ENCODE measurements at places on chromosomes 12 and 14.

DNA sequence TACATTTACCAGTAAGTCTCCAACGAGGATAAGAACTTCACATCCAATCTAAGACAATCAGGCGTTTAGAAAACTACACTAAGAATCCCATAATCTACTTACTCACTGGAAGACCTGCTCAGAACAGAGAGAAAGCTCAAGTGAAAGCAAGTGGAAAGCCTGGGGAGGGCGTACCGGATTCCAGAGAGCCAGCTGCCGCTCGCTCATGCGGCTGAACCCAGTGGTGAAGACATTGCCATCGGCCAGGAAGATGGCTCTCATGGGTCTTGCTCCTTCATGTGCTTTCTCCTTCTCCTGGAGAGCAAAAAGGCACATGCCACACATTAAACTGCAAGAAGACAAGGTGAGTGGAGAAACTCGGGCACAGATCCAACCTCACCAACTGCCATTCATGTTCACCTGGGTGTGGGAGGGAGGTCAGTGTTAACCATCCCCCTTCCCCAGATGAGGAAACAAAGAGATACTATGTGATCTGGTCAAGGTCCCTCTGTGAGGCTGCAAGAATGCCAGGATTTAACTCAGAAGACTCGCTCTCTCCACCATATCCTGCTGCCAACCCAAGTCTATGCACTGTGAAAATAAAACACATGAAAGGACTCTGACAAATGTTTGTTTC is 23.5 kb upstream of the SELPLG start:
- no peak for DNase-seq

- no peak for DNase-seq
Measured at GRCh38 chr12:38890102-38890855, 15.1 kb downstream of the CPNE8 start.

DNA sequence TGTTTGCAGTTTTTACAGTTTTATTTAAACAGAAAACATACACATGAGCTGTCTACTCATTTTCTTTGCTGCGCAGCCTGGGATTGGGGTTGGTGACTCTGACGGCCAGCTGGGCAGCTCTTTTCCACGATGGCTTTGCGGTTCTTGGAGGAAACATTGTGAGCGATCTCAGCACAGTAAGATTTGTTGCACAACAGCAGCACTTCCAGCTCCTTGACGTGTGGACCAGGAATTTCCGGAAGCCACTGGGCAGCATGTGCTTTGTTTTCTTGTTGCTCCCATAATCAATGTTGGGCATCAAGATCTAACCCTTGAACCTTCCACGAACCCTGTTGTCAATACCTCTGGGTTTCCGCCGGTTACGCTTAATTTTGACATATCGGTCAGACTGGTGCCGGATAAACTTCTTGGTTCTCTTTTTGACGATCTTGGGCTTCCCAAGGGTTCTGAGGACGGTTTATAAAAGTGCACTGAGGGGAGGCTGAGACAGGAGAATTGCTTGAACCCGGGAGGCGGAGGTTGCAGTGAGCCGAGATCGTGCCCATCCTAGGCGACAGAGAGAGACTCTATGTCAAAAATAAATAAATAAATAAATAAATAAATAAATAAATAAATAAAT is 21.8 kb downstream of the FKBP11 start:
- no peak for DNase-seq

- no peak for DNase-seq
Measured at GRCh38 chr14:75046899-75047298, 4.4 kb downstream of the MLH3 start.
